ENCODE measurements at places on chromosomes 4 and X.

DNA sequence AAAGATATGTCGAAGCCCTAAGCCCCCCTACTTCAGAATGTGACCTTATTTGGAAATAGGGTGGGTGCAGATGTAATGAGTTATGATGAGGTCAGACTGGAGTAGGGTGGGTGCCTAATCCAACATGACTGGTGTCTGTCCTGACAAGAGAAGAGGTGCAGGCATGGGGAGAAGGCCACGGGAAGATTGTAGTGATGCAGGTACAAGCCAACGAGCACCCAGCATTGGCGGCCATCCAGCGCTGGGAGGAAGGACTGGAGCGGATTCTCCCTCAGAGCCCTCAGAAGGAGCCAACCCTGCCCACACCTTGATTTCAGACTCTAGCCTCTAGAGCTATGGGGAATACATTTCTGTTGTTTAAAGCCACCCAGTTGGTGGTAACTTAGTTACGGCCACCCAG, 237.2 kb downstream of the EVC2 start:
- DNase-seq, result no peak

DNA sequence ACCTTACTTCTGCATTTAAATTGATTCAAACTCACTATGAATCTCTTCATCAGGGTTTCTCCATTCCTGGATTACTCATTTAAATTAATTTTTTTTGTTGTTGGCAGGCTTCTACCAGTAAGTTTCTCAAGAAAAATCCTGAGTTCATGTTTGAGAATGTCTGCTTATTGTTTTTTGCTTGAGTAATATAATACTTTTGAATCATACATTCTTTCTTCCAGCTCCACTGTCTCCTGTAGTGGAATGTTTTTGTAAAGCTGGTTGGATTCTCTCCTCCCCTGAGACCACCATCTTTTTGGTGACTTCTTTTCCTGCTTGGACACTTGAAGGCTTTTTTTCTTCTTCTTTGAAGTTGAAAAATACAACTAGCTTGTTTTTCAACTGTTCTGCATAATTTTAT, 4.3 kb upstream of the MID1IP1 start:
- DNase-seq, result no peak

- no peak for DNase-seq
Measured at GRCh38 chr4:41969671-41970070, 11.9 kb upstream of the DCAF4L1 start.

- DNase-seq, result no peak
Measured at GRCh38 chr4:107098401-107098800, 62.3 kb upstream of the DKK2 start.

GRCh38 chr4:33200377-33200776, 2480.2 kb downstream of the PCDH7 start:
- no peak for DNase-seq

All from stimulated activated CD8-positive, alpha-beta memory T cell treated with anti-CD3 and anti-CD28 coated beads, Interleukin-15, amount 100 ng/mL, for 4 hours (primary cell).